ENCODE measurements at places on chromosomes 5 and 9.

- no peak for DNase-seq
Observed at GRCh38 chr5:145551714-145552113, 283.4 kb downstream of the PRELID2 start.

- DNase-seq: no peak
Observed at GRCh38 chr9:18910916-18911315, 122.1 kb downstream of the SAXO1 start.

- DNase-seq: no peak
Observed at GRCh38 chr5:172142709-172143215, 45.3 kb downstream of the STK10 start.

DNA sequence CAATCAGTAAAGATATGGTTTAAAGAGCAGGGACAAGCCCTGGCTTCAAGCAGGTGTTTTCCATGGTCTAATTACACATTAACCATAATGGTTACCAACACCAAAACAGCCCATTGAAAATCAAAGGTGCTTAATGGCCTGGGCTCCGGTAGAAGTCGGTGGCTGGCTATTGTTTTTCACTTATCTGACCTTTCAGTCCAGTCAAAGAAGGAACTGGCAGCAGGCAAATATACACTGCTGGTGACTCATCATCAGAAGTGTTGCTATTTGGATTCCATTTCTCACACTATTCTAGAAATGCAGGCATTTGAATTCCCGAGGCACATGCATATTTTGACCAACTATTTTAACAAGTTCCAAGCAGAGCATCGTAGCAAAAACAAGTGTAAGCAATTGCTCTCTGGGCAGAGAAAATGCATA is 26.3 kb upstream of the GABRP start:
- no peak for DNase-seq

DNA sequence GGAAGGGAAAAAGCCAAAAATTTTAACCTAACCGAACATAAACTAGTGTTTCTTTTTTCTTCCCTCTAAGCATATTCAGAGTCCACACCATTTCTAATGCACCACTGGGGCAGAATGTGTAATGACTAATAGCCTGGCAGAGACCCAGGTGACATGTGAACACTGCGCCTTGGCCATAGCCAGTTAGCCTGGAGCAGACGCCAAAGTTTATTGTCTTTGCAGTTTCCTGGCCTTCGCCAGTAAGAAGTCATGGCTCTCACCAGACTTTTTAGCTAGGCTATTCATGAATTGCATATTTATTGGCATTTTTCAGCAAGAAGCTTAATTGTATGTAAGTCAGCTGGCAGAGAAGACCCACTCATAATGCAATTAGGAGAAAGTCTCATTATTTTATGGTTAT is 182.8 kb upstream of the SLC27A6 start:
- DNase-seq: no peak

DNA sequence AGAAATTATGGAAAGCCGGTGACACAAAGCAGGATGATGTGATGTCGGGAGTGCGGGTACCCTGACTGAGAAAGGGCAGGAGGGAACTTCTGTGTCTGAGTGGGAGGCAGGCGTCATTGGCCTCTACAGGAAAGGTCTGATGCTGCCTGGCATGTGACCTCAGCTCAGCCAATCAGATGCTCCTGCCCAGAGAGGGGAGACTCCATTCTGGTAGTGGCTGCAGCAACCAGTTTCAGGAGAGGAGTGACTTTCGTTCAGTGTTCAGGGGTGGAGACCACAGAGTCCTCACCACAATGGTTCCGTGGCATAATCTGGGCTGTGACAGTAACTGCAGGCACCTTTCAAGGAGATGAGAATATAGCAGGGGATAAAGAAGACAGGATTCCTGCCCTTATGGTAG is 6.7 kb upstream of the SFXN1 start:
- peak; percentile 64 for DNase-seq

Measured in activated T-cell treated with anti-CD3 and anti-CD28 coated beads, Interleukin-2, amount 50 U/mL, for 48 hours (primary cell).